ENCODE measurements at places on chromosomes 2 and 18.
A peak's percentile ranks its signal among the peaks of the same experiment; 100 is the strongest.

- no peak for DNase-seq
Observed at GRCh38 chr2:230829293-230829692, 35.4 kb upstream of the ITM2C start.

- no peak for DNase-seq
Observed at GRCh38 chr18:5467671-5468070, 76.1 kb downstream of the EPB41L3 start.

DNA sequence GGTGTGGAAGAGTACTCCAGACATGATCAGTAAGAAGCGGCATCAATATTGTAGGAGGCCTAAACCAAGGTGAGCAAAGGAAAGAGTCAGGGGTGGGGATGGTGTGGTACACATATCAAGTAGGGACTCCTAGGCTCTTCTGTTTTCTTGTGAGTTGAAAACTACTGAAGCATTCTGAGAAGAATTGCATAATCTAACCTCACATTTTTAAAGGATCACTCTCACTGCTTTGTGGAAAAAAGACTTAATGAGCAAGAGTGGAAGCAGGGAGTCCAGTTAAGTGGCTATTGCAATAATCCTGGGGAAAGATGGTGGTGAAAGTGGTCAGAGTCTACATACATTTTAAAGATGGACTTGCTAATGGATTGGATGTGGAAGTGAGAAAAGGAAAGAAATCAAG is 899.5 kb upstream of the FAM98A start:
- DNase-seq, result no peak

GRCh38 chr2:16890081-16890480 is 224.4 kb upstream of the CYRIA start:
- no peak for DNase-seq

- no peak for DNase-seq
Observed at GRCh38 chr2:218856167-218856895, 3.3 kb upstream of the WNT6 start.

GRCh38 chr2:117057016-117057415 is 757.5 kb upstream of the DDX18 start:
- DNase-seq, result no peak

- DNase-seq, result peak; percentile 4
Observed at GRCh38 chr2:7572450-7572849, 655.2 kb downstream of the RNF144A start.
